ENCODE measurements at places on chromosomes 6 and 20.

GRCh38 chr20:1033751-1034414, 31.8 kb upstream of the RSPO4 start:
- DNase-seq = no peak

- no peak for DNase-seq
Measured at GRCh38 chr6:130111031-130111430, 92.7 kb downstream of the L3MBTL3 start.

GRCh38 chr6:139587469-139587868, 213.0 kb upstream of the CITED2 start:
- no peak for DNase-seq

- DNase-seq = no peak
Measured at GRCh38 chr6:131825946-131826345, 18.1 kb downstream of the ENPP1 start.

GRCh38 chr6:7802662-7803061, 76.8 kb downstream of the BMP6 start:
- no peak for DNase-seq

DNA sequence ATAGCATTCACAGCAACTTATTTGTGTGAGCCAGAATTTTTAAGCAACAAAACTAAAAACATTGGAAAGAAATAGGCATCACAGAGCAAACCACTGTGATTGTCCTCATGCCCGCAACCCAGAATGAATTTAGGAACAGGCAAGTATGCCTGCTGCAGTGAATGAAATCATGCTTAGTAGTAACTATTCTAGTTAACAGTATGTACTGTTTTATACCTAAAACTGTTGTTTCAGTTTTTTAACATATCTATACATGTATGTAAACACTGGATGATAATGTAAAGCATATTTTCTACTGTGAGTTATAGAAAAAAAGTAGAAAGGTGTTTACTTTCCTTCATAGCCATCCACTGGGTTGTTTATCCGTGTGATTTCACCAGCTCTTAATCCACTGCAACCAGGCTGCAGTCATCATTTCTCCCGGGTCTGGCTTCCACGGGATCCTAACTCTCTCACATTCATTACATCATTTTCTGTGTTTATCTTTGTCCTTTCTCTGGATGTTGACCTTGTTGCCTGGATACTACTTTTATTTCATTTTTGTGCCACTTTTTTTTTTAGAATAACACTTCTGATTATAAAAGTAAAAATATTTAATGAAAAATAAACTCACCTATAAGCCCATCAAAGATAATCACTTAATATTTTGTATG, 3.6 kb upstream of the ARFGEF3 start:
- DNase-seq = no peak

- DNase-seq = no peak
Measured at GRCh38 chr20:1371202-1371782, 21.6 kb downstream of the FKBP1A start.

DNA sequence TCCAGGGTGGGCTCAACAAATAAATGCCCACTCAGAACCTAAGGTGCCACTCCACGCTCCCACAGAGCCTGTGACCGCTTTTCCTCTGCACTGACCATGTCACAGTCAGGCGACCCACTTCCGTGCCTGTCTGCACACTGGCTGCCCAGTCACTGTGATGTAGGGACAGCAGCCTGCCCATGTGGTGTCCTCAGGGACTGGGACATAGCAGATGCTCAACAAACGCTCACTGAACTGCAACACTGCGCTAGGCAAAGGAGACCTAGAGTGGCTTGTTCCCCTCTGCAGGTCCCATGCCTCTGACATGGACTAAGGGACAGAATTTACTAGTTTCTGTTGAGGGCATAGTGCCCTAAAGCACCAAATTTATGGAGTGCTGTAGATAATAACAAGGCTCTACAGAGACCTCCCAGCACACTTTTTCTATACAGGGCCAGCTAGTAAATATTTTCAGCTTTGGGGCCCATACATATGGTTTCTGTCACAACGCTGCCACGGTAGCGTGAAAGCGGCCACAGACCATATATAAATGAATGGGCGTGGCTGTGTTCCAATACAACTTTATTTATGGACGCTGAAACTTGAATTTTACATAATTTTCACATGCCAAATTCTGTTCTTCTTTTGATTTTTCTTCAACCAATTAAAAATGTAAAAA, 57.8 kb upstream of the MRPS10 start:
- DNase-seq = no peak

- DNase-seq = no peak
Measured at GRCh38 chr6:75484535-75484934, 9.1 kb downstream of the FILIP1 start.
